ENCODE measurements at places on chromosomes 4 and X.

GRCh38 chrX:8319359-8319758 is 145.3 kb upstream of the VCX3B start:
- H3K4me3 ChIP-seq, result no peak overlapping the region
- H3K27me3 ChIP-seq, result no peaks in the 10 kb centered on the region
- no peaks in the 10 kb centered on the region for H3K4me1 ChIP-seq
- no peak for DNase-seq
- H3K36me3 ChIP-seq, result no peaks in the 10 kb centered on the region

DNA sequence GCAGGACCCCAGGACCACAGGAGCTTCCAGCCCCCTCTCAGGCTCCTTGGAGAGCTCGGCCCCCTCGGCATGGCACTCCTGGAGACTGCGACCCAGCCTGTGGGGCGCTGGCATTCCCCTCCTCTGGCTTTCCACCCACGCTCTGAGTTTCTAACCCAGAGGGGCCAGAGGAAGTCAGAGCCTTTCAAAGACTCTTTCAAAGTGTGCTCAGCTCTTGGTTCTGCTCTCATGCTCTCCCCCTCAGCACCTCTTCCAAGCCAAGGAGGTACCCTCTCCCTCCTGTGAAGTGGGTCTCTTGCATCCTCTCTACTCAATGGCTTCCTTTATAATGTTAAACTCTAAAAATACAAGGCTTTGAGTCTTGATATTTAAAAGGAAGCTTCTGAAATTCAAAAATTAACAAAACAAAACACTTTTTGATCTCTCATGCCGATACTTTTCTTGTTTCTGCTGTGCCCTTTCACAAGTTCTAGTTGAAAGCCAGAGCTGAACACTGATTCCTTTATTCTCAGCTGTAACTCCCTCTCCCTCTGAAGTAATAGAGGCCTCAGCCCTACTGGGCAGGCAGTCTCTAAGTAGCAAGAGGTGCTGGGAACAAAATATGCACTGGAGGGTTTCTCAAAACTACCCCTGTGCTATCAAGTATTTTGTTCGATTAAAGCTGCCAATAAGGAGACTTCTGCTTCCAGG is 82.8 kb downstream of the NAT8L start:
- peaks cover 1% of the 10 kb centered on the region for H3K36me3 ChIP-seq
- H3K4me3 ChIP-seq, result peak overlapping the region; percentile 38
- H3K27ac ChIP-seq, result peak overlapping the region; percentile 78
- H3K4me1 ChIP-seq, result peaks cover 29% of the 10 kb centered on the region

DNA sequence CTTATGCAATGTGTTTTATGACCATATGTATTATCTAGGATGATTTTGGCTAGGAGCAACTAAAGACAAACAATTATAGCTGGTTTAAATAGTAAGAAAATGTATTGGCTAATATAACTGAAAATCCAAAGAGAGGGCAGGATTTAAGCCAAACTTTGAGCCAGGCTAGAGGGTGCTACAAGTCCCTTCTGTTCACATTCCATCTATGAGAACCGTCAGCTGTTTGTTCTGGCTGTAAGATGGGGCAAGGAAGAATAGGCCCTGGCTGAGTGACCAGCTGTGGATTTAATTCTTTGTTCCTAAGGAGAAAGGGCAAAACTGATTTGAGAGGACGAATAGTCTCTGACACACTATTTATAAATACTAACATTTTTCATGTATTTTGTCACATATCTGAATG is 79.2 kb upstream of the UGT8 start:
- H3K4me3 ChIP-seq, result no peak overlapping the region
- H3K4me1 ChIP-seq, result no peaks in the 10 kb centered on the region
- no peaks in the 10 kb centered on the region for H3K36me3 ChIP-seq
- H3K27me3 ChIP-seq, result no peaks in the 10 kb centered on the region
- DNase-seq, result no peak
- H3K27ac ChIP-seq, result no peak overlapping the region

DNA sequence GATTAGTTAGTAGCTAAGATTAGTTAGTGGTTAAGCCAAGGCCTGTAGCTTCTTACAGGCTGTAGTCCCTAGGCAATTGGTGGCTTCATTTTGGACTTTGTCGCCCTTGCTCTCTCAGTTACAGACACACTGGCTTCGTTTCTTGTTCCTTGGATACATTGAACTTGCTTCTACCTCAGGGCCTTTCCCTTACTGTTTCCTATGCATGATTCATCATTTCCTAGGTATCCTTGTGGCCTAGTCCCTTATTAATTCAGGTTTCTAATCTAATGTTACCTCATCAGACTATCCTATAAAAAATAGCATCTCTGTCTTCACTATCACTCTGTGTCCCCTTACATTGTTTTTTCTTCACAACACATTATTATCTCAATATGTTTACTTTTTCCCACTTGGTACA is 45.5 kb upstream of the LCORL start:
- H3K4me1 ChIP-seq, result no peaks in the 10 kb centered on the region
- H3K36me3 ChIP-seq, result no peaks in the 10 kb centered on the region
- H3K27me3 ChIP-seq, result peaks cover 59% of the 10 kb centered on the region
- H3K27ac ChIP-seq, result no peak overlapping the region
- no peak overlapping the region for H3K4me3 ChIP-seq

- no peaks in the 10 kb centered on the region for H3K27me3 ChIP-seq
- H3K4me3 ChIP-seq, result no peak overlapping the region
- no peak for DNase-seq
- H3K36me3 ChIP-seq, result peaks cover 37% of the 10 kb centered on the region
- peaks cover 8% of the 10 kb centered on the region for H3K4me1 ChIP-seq
Observed at GRCh38 chr4:67725132-67725531, 24.2 kb upstream of the UBA6 start.

- no peaks in the 10 kb centered on the region for H3K27me3 ChIP-seq
- H3K4me1 ChIP-seq, result no peaks in the 10 kb centered on the region
- DNase-seq, result no peak
- H3K36me3 ChIP-seq, result no peaks in the 10 kb centered on the region
- H3K4me3 ChIP-seq, result no peak overlapping the region
Observed at GRCh38 chr4:139794158-139794954, 128.7 kb downstream of the MGST2 start.

GRCh38 chr4:33088713-33089112 is 2368.5 kb downstream of the PCDH7 start:
- no peaks in the 10 kb centered on the region for H3K4me1 ChIP-seq
- H3K27ac ChIP-seq, result no peak overlapping the region
- H3K27me3 ChIP-seq, result no peaks in the 10 kb centered on the region
- no peak overlapping the region for H3K4me3 ChIP-seq

- peak within 1 kb of the TSS; percentile 74 for H3K27ac ChIP-seq
- H3K36me3 ChIP-seq, result no peaks in the 10 kb centered on the region
- peak; percentile 80 for DNase-seq
- peak within 1 kb of the TSS; percentile 84 for H3K4me3 ChIP-seq
- H3K27me3 ChIP-seq, result peaks cover 3% of the 10 kb centered on the region
Observed at GRCh38 chrX:154804957-154805695, at the start of gene MPP1. TSS of gene MPP1 (minus strand) at chrX:154805485. CDS start at chrX:154805373, 112 bp downstream.

- peaks cover 13% of the 10 kb centered on the region for H3K27me3 ChIP-seq
- H3K36me3 ChIP-seq, result no peaks in the 10 kb centered on the region
- no peaks in the 10 kb centered on the region for H3K4me1 ChIP-seq
- H3K27ac ChIP-seq, result no peak overlapping the region
- no peak overlapping the region for H3K4me3 ChIP-seq
- DNase-seq, result no peak
Observed at GRCh38 chr4:7280926-7281690, 88.8 kb downstream of the SORCS2 start.
